ENCODE measurements at places on chromosomes 3 and 15. TPM values are rescaled to one million over a fixed set of nuclear protein-coding genes. Genes with fewer than 3 reads are reported as not detected.

The ENTPD3 gene
- total RNA-seq = 0.03 TPM

The CHP1 gene
- 62.4 TPM for total RNA-seq

The CPN2 gene
- total RNA-seq = not detected

The RAB27A gene
- 12.0 TPM for total RNA-seq

The CXCR6 gene
- not detected for total RNA-seq

The P2RY14 gene
- total RNA-seq = not detected

The EFHB gene
- 1.0 TPM for total RNA-seq

The TAGLN3 gene
- total RNA-seq = not detected

The THRB gene
- total RNA-seq = 1.1 TPM

The RTP3 gene
- not detected for total RNA-seq

The IL16 gene
- total RNA-seq = not detected

The HDGFL3 gene
- 54.6 TPM for total RNA-seq

The GCHFR gene
- total RNA-seq = 6.3 TPM

The CACNA2D3 gene
- 0.16 TPM for total RNA-seq

The SKOR1 gene
- 0.05 TPM for total RNA-seq

The MRPL47 gene
- 39.0 TPM for total RNA-seq

The MEIS2 gene
- 8.5 TPM for total RNA-seq

The ABHD14A gene
- 16.8 TPM for total RNA-seq

The SYNPR gene
- total RNA-seq = not detected

The NFKBIZ gene
- total RNA-seq = 10.6 TPM

The GOLGA8T gene
- total RNA-seq = 1.7 TPM

The SPESP1 gene
- total RNA-seq = not detected

The ACOX2 gene
- total RNA-seq = 6.0 TPM

The FETUB gene
- total RNA-seq = 0.12 TPM

The GATM gene
- total RNA-seq = 3.2 TPM

The CAMKV gene
- total RNA-seq = 0.35 TPM

The HESX1 gene
- total RNA-seq = 0.27 TPM

The CCK gene
- total RNA-seq = 2.1 TPM

The SPCS1 gene
- 159 TPM for total RNA-seq

The ACKR4 gene
- total RNA-seq = not detected

The DNAH12 gene
- 0.09 TPM for total RNA-seq

The BOC gene
- 5.3 TPM for total RNA-seq

The ILDR1 gene
- not detected for total RNA-seq

The PLA2G4D gene
- total RNA-seq = not detected

The CCDC54 gene
- not detected for total RNA-seq

The ACKR2 gene
- total RNA-seq = not detected

The IL12A gene
- 1.5 TPM for total RNA-seq

The TF gene
- total RNA-seq = 0.91 TPM

The COL6A5 gene
- not detected for total RNA-seq

The C2CD4A gene
- 0.10 TPM for total RNA-seq

The VIPR1 gene
- 1.7 TPM for total RNA-seq

The AMT gene
- total RNA-seq = 0.38 TPM

The CHAC1 gene
- 8.9 TPM for total RNA-seq

The GMNC gene
- not detected for total RNA-seq

The TTLL13 gene
- 0.14 TPM for total RNA-seq

The NR2F2 gene
- total RNA-seq = 20.2 TPM

The ARPIN gene
- total RNA-seq = 12.5 TPM

The ECE2 gene
- total RNA-seq = not detected

The SEMA3B gene
- total RNA-seq = 6.2 TPM

The RGMA gene
- 0.31 TPM for total RNA-seq

The ANKUB1 gene
- not detected for total RNA-seq

The BFSP2 gene
- not detected for total RNA-seq

The AADACL2 gene
- total RNA-seq = not detected

The RLBP1 gene
- 0.13 TPM for total RNA-seq

The ADAMTS7 gene
- 11.0 TPM for total RNA-seq
